ENCODE measurements at places on chromosomes 11 and 22. TPM values are rescaled to one million over a fixed set of nuclear protein-coding genes. Genes with fewer than 3 reads are reported as not detected.

GRCh38 chr11:128904656-128905344 is 13.6 kb downstream of the KCNJ5 start:
- H3K4me1 ChIP-seq = peaks cover 46% of the 10 kb centered on the region
- no peaks in the 10 kb centered on the region for H3K36me3 ChIP-seq
- H3K27ac ChIP-seq = no peak overlapping the region
- DNase-seq = peak; percentile 94
- H3K27me3 ChIP-seq = no peaks in the 10 kb centered on the region

GRCh38 chr11:83785942-83786341 is 499.8 kb upstream of the CCDC90B start:
- no peak overlapping the region for H3K27ac ChIP-seq
- H3K4me1 ChIP-seq = no peaks in the 10 kb centered on the region
- no peak overlapping the region for H3K4me3 ChIP-seq

DNA sequence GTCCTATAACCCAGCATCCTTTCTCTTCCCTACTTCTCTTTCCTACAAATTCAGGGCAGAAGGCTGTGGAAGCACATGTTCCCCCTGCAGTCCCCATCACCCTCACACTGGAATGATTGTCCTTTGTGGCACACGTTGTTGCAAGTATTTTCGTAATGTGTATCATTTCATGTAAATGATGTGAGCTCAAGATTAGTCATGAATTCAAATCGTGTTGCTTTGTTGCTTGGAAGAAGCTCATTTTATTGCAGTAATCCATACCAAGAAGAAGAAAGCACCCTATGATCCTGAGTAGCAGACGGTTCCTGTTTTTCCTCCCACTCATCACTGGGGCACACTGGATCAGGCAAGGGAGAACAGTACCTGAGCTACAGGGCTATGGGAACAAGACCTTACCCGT is 173.4 kb downstream of the NCAM1 start:
- H3K27ac ChIP-seq = no peak overlapping the region
- DNase-seq = peak; percentile 66
- no peaks in the 10 kb centered on the region for H3K4me1 ChIP-seq
- no peak overlapping the region for H3K4me3 ChIP-seq

DNA sequence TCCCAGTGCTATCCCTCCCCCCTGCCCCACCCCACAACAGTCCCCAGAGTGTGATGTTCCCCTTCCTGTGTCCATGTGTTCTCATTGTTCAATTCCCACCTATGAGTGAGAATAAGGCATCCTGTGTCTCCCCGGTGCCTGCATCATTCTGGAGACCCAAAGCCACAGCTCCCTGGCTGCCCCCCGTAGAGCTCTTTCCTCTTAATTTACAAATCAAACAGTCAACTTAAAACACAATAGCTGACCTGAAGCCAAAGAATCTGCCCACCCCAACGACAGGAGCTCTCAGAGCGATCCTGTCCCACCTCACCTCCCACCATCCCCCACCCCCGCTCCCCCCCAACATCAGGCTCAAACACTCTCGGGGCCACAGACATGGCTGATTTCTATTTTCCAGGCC is 558.3 kb downstream of the BRD1 start:
- no peaks in the 10 kb centered on the region for H3K27me3 ChIP-seq
- no peak overlapping the region for H3K27ac ChIP-seq
- DNase-seq = no peak
- no peak overlapping the region for H3K4me3 ChIP-seq
- no peaks in the 10 kb centered on the region for H3K36me3 ChIP-seq

GRCh38 chr11:96865020-96865419 is 475.2 kb downstream of the JRKL start:
- H3K27me3 ChIP-seq = no peaks in the 10 kb centered on the region
- no peaks in the 10 kb centered on the region for H3K36me3 ChIP-seq
- H3K4me1 ChIP-seq = no peaks in the 10 kb centered on the region

DNA sequence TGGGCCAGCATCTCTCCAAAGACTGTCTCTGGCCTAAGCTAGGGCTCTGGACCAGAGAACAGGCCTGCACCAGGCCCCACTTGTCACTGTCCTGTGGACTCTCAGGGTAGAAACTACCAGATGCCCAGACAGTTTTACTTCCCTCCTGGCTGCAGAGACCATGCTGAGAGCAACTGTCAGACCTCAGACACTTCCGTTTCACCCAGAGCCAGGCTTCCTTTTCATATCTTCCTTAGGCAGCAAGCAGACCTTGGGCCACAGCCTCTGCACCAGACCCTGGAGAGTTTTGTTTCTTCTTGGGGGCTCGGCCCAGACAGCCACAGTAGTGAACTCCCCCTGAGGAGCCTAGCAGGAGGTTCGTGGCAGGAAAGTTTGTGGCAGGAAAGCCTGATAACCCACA is 12.1 kb upstream of the FCHSD2 start:
- DNase-seq = no peak
- H3K4me3 ChIP-seq = no peak overlapping the region
- no peaks in the 10 kb centered on the region for H3K27me3 ChIP-seq
- no peak overlapping the region for H3K27ac ChIP-seq
- peaks cover 28% of the 10 kb centered on the region for H3K4me1 ChIP-seq

CNGA4 gene
- under 0.01 TPM for total RNA-seq

DLG2 gene
- 3.3 TPM for total RNA-seq
